ENCODE measurements at places on chromosomes 4 and X.

DNA sequence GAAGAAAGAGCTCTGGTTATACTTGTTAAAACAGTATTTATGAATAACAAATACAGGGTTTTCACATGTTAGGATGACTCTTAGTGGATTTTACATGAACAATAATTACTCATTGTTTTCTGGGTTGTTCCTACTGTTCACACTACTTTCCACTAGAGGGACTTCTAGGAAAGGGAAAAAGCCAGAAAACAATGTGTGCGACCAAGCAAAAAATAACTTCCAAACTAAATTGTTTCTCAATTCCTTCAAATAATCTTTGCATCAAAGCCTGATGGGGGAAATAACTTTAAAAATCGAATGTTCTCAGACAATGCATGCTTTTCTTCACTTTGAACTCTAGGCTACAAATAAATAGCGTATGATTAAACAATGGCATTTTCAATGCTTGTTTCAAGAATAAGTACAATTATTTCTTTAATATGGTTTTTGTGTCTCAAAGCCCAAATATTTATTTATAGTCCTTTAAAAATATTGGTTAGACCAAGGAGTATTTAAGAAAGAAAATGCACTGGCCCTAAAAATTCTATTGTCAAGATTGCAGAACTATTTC, 72.1 kb upstream of the ETNPPL start:
- no peak for DNase-seq

GRCh38 chr4:98517218-98518021, 141.0 kb downstream of the TSPAN5 start:
- no peak for DNase-seq

DNA sequence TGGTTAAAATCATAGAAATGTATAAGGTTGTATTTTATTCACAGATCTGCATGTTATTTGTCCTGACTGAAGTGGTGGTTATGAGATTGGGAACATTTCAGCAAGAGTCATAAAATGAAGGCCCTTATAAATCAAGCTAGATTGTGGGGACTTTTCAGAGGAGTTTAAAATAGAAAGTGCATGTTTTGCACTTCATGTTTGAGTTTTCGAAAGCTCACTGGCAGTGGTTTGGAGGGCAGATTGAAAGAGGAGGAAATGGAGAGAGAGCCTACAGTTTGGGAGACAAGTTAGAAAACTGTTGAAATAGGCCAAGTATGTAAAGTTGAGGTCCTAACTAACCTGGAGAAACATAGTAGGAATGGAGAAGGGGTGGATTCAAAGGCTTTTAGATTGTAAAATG, 124.9 kb downstream of the KDM6A start:
- DNase-seq = no peak

GRCh38 chr4:59179372-59179771, 2020.8 kb upstream of the ADGRL3 start:
- DNase-seq = no peak

- DNase-seq = no peak
These were observed 106.2 kb downstream of the RS1 start for GRCh38 chrX:18565727-18566126.

DNA sequence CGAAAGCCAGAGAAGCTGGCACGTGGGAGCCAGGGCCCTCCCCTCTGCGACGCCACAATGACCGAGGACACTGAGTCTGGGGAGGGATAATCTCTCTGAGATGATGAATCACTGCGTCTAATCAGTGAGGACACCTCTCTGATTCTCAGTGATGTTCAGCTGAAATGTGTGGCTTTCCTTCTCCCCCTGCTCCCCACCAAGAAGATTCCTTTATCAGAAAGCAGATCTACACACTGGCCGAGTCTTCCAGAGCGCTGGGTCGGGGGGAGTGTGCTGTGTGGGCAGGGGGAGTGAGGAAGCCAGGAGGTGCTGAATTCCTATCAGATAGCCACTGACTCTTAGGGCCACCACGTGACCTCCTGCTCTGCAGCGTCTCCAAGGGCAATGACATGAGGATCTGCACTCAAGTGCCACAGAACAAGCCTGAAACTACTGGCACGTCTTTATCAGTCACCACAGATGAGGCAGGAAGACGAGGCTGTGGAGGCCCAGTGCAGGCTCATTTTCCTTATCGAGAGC, 89.2 kb downstream of the GATB start:
- no peak for DNase-seq

DNA sequence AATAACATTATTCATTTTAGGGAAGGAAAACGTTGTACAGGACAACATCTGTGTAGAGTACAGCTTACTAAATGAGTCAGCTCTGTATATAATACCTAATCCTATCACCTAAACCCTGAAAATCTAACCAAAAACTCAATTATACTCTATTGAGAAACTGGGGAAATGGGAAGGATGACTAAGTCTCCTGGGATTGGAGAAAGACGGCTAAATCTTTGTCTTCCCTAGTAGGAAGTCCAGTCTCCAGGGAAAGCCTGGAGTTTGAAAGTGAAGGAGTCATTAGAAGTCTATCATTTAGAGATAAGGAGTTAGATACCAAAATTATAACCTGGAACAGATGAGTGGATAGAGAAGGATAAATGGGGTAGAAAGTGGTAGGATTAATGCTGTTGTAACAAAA, 286.5 kb downstream of the STK32B start:
- DNase-seq = no peak

DNA sequence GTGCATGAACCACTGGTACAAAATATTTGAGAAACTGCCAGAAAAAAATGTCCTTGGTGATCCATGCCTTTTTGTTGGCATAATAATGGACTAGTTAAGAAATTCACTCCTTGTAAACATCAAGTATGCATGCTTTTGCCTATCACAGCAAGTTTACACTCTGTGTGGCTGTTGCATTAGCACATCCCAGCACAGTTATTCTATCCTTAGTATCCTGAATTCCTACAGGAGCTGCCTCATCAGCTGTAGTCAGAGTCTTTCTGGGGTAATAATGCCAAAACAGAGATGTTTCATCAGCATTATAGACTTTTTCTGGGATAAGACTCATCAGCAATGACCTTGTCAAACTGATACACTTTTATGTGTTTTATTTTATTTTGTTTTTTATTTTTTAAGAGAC, 82.8 kb downstream of the CHIC2 start:
- DNase-seq = no peak

DNA sequence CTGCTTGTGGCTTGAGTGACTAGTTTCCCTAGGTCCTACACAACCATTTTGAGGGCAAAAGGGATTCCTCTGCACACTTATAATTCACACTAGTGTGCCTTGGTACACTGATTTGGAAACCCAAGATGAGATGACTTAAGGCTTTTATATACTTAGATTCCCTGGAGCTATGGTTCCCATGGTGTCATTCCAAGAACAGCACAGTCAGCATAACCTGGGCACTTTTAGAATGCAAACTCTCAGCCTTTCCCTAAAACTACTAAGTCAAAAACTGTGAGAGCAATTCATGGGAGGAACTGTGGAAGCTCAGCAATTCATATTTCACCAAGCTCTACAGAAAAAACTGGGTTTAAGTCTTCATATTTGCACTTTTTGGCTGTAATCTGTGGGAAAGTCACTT, 38.0 kb upstream of the ZC4H2 start:
- DNase-seq = no peak

- no peak for DNase-seq
These were observed 71.7 kb upstream of the TLR3 start for GRCh38 chr4:185997296-185997695.

DNA sequence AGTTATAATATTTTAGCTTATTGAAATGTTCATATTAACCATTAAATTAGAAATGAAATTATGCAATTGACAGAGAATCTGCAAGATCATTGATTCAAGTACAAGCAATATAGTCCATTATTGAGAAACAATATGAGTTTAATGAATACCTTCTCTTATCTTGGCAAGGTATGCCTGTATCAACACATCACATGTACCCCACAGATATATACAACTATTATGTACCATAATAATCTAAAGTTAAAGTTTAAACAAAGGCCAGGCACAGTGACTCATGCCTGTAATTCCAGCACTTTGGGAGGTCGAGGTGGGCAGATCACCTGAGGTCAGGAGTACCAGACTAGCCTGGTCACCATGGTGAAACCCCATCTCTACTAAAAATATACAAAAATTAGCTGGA, 514.7 kb downstream of the PCDH7 start:
- no peak for DNase-seq

- no peak for DNase-seq
These were observed 334.9 kb upstream of the GATB start for GRCh38 chr4:152095701-152096070.

GRCh38 chr4:80989921-80990544, 40.5 kb upstream of the BMP3 start:
- DNase-seq = no peak

DNA sequence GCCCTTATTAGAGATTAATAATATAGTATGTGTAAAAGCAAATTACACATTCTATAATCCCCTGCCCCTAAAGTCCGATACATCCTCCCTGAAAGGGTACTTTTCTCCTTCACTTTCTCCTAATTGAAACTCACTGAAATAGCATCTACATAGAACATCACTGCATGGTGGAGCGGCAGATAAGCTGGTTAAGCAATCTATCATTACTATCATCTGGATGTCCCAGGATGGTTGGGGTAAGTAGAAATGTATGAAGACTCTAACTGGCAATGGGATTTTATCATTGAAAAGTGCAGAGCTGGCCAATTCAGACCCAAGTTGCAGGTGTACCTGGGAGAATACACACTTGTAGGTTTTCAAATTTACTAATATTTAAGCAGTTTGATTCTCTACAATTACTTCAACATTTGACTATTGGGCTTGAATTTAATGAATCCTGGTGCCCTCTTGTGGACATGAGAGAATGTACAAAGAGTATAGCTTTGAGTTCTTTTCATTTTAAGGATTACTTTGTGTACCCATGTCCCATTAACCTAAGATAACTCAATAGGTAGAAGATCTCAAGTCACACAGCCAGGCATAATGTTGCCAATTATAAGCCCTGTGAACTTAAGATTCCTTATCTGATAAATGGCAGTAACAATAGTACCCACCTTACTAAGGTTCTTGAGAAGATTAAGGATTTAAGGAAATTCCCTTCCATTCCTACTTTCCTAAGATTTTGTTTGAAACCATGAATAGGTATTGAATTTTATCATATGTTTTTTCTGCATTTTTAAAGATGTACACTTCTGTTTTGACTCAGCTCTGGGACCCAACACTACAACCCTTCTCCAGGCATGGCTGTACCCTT, 69.8 kb downstream of the SHROOM3 start:
- DNase-seq = no peak

- DNase-seq = no peak
These were observed 29.0 kb upstream of the CCDC110 start for GRCh38 chr4:185500576-185500975.

DNA sequence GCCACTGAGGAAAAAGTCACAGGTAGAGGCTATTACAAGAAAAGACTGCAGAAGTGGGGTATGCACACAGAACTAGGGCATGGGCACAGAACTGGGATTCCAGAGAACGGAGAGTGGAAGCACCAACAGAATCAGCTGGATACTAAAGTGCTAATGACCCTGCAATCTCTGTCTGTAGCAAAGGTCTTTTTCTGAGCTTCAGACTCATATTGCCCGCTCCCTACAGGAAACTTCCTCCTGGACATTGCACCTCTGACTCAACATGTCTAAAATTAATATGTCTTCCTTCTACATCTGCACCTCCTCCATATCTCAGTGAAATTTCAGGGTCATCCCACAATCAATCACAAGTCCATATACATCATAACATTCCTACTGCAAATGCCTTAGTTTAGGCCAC, 5.3 kb upstream of the CAMK2D start:
- DNase-seq = no peak

DNA sequence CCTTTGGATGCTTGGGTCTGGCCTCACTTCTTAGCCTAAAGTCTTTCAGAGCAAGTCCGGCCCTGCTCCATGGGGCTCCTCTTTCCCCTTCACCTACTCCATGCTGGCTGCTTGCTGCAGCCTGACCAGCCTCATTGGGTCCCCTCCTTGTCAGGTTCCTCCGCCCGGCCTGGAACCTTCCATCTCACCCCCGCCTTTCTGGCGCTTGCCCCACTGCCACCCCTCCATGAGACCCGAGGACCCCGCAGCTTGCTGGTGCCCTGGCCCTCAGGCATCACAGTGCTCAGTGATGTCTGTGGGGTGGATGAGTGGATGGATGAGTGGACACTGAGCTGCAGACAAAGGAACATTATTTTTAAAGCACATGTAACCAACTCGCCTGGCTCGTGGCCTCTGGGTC, 24.7 kb downstream of the SORCS2 start:
- DNase-seq = no peak

DNA sequence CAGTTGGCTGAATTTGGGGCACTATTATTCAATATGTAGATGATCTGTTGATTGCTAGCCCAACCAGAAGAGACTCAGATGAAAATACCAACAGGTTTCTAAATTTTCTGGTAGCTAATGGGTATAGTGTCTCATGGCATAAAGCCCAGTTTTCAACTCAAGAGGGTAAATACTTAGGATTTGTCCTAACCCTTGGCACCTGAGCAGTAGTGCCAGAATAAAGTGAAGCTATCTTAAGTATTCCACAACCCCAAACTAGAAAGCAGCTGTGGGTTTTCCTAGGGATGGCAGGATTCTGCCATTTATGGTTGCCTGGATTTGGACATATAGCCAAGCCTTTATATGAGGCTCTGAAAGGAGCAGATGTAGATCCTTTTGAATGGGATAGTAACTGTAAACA, 119.0 kb downstream of the AGTR2 start:
- DNase-seq = no peak

- no peak for DNase-seq
These were observed 88.8 kb downstream of the DCLK2 start for GRCh38 chr4:150167054-150167453.

DNA sequence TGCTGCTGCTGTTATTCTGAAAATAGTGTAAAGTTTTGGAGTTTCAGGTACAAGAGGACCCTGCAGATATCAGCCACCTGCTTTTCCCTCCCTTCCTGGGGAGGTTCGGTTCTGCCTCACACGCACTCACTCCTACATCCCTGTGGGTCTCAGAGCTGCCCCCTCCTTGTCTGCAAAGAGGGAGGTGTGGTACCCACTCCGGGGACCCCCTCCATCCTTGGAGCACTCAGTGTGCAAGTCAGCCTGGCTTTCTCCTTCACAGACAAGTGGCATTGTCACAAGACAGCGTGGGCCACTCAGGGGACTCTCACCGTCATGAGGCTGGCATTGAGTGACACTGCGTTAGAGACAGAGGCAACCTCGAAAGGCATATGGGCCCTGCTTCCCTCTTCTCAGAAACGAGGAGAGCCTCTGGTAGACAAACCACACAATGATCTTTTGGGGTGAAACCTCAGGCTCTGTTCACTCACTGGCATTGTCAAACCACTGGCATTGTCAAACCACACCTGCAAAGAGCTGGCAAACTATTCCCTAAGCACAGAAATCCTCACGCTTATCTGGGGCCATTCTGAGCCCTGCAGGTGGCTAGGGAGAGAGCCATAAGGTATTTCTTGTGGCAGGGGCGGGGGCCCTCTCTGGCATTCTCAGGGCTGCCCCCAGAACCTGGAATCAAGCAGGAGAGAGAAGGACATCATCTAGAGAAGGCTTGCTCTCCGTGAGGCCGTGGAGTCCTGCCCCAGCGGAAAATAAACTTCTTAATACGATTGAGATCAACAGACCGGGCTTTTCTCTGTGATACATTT, 285.0 kb downstream of the SHOX start:
- DNase-seq = no peak

- no peak for DNase-seq
These were observed 62.3 kb downstream of the UCHL1 start for GRCh38 chr4:41318839-41319530.
